ENCODE measurements at places on chromosomes 12 and 14.

GRCh38 chr14:61033855-61034254, 52.8 kb downstream of the SLC38A6 start:
- DNase-seq, result no peak

DNA sequence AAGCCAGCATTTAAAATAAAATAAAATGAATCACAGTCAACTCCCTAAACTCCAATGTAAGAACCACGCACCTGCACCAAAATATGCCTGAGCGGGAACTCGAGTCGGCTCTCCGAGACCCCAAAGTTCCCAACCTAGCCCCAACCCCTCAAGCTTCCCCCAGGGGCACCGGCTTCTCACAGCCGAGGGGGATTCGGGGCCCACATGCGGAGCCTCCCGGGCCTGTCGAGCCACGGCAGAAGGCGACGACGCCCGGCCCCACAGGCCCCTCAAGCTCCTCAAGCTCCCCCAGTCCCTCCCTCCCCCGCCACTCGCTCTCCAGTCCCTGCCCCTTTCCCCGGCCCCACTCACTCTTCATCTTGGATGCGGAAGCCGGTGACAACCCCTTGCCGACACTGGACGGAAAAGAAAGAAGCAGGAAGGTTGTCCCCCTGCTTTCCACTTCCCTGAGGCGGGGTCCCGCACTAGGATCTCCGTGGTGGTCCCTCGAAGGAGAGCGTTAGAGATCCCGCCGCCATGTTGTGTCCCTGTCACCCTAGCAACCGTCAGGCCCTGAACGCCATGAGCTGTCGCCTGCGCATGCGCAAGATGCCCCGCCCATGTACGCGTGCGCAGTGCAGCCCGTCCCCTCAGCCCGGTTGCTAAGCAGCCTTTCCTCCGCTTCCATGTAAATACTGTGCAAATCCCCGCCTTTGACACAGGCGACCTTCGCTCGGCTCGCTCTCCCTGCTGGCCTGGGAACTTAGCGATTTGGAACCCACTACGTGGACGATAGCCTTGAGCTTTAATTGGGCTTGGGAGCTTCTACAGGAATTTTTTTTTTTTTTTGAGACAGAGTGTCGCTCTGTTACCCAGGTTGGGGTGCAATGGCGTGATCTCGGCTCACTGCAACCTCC, at the start of gene MOK:
Gene MOK, minus strand, starts transcription at position 554 of the 896 bp plus-strand sequence. Its CDS starts 196 bp downstream, at position 358.
- DNase-seq, result peak; percentile 93

GRCh38 chr14:58844544-58844943, 206.8 kb downstream of the DACT1 start:
- no peak for DNase-seq

DNA sequence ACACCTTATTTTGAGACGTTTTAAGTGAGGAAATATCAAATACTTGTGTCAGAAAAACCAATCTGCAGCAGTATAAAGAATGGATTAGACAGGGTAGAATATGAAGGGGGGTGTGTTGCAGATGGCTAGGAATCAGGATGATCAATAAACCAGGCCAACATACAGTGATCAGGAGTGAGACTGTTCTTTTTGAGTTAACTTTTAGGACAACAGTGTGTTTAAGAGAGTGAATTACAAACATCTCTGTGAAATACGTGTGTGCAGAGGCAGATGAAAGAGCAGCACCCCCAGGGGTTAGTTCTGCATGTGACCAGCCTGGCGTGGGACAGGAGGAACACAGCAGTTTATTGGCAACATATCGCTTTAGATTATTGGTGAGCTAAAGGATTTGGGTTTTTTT, 10.6 kb upstream of the NRDE2 start:
- DNase-seq, result no peak

DNA sequence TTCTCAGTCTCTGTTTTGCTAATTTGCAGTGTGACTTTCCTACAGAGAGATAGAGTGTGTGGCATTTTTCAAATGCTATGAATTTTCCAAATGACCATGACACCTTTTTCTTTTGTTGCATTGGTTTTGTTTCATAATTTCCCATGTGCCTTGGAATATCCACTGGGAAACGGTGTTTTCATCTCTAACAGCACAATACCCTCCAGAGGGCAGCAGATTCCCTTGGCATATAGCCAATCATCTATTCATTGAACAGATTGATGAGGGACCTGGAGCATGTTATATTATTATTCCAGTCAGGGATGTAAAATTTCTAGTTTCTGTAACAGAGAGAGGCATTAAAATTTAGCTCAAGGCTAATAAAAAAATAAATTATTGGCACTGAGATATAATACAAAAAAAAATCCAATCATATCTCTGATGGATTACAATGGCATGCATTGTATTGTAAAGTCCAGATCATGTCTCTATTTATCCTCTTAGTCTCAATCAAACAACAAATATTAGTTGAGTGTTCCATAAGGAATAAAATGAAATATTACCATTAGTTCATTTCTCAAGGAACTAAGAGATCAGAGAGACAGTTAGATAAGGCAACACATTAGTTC, 29.6 kb upstream of the NTN4 start:
- DNase-seq, result peak; percentile 1

- peak; percentile 62 for DNase-seq
Observed at GRCh38 chr12:116133149-116133548, 144.3 kb downstream of the MED13L start.

GRCh38 chr12:25740617-25741016, 187.5 kb upstream of the LMNTD1 start:
- DNase-seq, result no peak

GRCh38 chr14:57747036-57747435, 118.9 kb downstream of the SLC35F4 start:
- no peak for DNase-seq

GRCh38 chr14:40697231-40697630, 909.4 kb upstream of the LRFN5 start:
- DNase-seq, result no peak

- no peak for DNase-seq
Observed at GRCh38 chr14:51644217-51644933, 7.3 kb upstream of the FRMD6 start.

All from AML-193 (cell line).